ENCODE measurements at places on chromosomes 5 and 9.

DNA sequence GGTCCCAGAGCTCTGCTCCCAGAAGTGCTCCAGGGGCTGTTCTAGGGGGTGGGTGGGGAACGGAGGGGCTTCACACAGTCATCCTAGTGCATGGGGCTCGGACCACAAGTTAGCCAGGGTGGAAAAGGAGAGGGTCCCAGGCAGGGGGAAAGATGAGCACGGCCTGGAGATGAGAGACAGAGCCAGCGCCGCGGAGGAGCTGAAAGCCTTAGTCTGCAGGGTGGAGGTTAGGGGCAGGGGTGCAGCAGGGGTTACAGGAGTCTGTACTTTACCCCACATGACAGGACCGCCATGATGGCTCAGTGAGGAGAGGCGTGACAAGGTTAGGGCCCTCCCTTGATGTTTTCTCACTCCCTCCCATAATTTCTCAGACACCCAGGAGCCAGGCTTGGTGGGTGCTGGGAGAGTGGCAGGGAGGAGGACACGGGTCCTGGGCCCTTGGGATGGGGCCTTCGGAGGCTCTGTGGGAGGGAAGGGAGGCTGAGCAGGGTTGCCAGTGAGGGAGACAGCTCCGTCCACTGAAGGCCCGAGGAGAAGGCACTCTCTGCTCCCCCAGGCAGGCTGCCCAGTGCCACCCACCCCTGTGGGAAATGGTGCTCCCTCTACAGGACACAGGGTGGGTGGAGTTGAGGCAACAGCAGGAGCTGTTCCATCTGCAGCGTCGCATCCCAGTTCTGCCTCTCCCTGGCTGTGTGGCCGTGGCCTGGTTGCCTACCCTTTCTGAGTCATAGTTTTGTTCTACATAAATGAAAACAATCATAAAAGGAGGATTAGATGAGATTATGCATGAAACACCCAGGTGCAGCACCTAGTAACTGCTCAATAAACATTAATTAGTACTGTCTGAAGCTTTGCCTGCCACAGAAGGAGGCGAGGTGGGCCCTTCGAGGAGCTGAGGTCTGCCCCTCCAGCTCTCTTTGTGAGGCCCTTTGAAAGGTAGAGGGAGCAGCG is 66.2 kb downstream of the NDST1 start:
- no peak for DNase-seq

DNA sequence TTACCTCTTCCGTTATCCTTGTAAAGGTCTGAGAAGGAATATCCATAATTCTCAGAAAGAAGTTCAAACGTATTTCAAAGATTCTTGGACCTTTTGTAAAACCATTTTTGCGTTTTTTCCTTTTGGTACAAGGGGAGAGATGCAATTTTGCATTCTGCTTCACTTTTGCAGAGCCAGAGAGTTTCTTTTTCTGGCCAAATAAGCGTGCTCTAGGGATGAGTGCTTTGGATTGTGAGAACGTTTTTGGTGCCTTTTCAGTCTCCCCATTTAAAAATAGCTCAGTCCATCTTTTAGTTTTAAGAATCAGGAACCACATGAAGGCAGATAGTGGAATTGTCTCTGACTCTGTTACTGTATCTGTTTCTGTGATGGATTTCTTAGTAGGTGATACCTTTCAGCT is 1.5 kb downstream of the ARHGAP26 start:
- no peak for DNase-seq

GRCh38 chr5:80146046-80146445 is 109.8 kb downstream of the SERINC5 start:
- DNase-seq, result no peak

DNA sequence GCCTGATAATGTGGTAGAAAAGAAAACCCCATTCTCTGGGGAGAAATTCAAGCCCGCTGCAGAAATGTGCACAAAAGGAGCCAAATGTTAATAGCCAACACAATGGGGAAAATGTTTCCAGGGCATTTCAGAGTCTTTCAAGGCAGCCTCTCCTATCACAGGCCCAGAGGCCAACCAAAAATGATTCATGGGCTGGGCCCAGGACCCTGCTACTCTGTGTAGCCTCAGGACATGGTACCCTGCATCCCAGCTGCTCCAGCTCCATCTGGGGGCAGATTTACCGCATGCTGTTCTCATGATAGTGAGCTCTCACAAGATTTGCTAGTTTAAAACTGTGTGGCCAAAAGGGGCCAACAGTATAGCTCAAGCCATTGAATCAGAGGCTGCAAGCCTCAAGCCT is 41.1 kb downstream of the RAPGEF6 start:
- no peak for DNase-seq

DNA sequence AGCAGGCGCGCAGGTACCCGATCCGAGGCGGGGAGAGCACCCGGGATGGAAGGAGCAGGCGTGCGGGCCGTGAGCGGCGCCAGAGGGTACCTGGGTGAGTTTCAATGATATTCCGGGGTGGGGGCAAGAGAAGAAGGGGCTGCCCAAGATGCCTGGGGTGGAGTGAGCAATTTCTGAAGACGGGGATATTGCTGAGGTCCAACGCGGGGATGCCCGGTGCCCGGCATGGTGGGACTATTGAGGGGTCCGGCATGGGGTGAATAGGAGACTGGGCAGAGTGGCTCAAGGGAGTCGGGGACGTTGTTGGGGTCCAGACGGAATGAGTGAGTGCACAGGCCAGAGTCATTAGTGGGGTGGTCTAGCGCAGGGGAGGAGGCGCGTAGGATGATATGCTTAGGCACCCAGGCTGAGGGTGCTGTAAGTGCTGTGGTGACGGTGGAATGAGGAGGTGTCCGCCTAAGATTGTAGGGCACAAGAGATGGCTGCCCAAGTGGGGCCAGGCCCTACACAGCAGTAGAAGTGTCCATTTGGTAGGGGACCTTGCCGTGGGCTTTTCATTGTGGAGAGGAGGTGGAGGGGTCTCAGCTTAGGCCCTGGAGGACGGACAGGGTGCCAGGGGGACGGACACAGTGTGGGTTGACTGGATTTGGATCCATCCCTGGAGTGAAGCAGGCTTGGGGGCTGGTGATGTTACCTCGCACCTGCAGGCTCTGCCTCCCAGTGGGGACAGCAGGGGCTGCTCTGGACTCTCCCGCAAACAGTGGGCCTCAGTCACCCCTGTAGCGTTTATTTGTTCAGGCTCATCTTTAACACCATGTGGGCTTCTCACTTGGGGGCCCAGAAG is 719 bp downstream of the MIGA2 start:
- no peak for DNase-seq

- no peak for DNase-seq
Measured at GRCh38 chr5:78768781-78769380, 120.3 kb upstream of the LHFPL2 start.

- peak; percentile 30 for DNase-seq
Measured at GRCh38 chr9:72807765-72808445, 144.9 kb downstream of the ALDH1A1 start.

GRCh38 chr5:171757853-171758535 is 27.6 kb upstream of the SMIM23 start:
- no peak for DNase-seq

GRCh38 chr5:110038297-110038997 is 348.7 kb downstream of the MAN2A1 start:
- DNase-seq, result no peak

DNA sequence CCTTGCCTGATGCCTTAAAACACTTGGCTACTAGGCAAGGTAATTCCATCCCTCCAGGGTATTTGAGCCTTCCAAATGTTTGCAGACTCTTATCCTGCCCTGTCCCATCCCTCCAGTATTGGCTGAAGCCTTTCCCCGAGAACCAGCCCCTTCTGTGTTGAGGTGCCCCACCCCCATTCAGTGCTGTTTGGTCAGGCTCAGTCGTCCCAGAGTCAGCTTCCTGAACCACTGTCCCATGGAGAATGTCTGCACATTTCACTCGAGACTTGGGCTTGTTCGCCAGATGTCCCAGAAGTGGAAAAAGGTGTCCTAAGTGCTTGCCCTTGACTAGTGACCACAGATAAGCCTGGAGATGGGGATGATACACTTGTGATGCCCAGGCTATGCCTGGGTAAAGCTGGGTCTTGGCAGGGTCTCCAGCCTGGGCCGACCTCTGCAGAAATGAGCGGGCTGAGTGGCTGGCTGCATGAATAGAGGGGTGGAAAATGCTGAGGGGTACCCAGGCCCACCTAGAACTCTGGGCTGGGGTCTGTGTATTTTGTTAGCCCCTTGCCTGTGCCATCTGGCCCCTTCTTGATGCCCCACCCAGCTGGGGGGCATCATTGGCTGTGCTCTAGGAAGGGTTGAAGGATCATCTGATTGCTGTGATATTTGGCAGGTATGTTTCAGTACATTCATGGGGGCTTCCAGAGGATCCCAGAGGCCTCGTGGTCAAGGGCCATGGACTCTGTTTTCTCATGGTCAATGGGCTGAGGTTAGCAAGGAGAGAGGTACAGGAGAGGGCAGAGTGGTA is 178.4 kb downstream of the MACROH2A1 start:
- DNase-seq, result no peak

- peak; percentile 10 for DNase-seq
Measured at GRCh38 chr5:101212942-101213514, 309.9 kb upstream of the ST8SIA4 start.

DNA sequence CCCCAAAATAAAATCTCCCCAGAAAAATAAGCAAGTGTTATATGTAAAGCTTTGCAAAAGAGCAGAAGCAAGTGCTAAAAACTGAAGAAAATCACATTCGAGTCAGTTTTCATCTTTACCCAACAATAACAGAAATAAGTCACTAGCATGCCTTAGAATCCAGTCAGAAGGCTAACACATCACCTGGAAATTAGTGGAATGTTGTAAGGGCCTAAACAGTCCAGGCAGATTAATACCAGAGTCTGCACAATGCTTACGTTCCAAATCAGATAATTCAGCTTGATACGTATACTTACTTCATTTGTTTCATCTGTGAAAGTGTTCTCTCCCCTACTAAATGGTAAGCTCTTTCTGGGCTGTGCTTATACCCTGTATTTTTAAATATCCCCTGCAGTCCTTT is 42.7 kb downstream of the SUSD1 start:
- no peak for DNase-seq

- DNase-seq, result no peak
Measured at GRCh38 chr9:136441191-136441680, 1.6 kb upstream of the INPP5E start.

GRCh38 chr9:70933321-70933720 is 188.1 kb downstream of the TRPM3 start:
- no peak for DNase-seq

Data from ELF-1 (cell line).